Motor neuron (in vitro differentiated cells): ENCODE measurements at places on chromosomes 6 and 20. TPM values are rescaled to one million over a fixed set of nuclear protein-coding genes. Genes with fewer than 3 reads are reported as not detected.

The BNIP5 gene
- not detected in 2 replicates for total RNA-seq

The RHAG gene
- not detected in 2 replicates for total RNA-seq

The CFB gene
- total RNA-seq = 296 and 300 TPM in 2 replicates

The MYLK2 gene
- total RNA-seq = 0.31 TPM in 1 of 2 replicates, not detected in the other

The SLC16A10 gene
- 6.8 and 8.5 TPM in 2 replicates for total RNA-seq

The VSX1 gene
- total RNA-seq = 55.7 and 59.2 TPM in 2 replicates

The SULF2 gene
- 92.3 and 97.1 TPM in 2 replicates for total RNA-seq

The GSTA1 gene
- not detected in 2 replicates for total RNA-seq

The CCN6 gene
- total RNA-seq = 0.78 and 0.97 TPM in 2 replicates

The TINAG gene
- 0.19 TPM in 1 of 2 replicates, not detected in the other for total RNA-seq

The FAM83B gene
- 0.45 and 0.71 TPM in 2 replicates for total RNA-seq

The OR2B3 gene
- not detected in 2 replicates for total RNA-seq

The SUMO4 gene
- 1.7 and 2.0 TPM in 2 replicates for total RNA-seq

The RAB22A gene
- 17.9 TPM in 2 replicates for total RNA-seq

The MAPK13 gene
- total RNA-seq = 0.81 and 1.1 TPM in 2 replicates

The PNLDC1 gene
- 0.22 TPM in 1 of 2 replicates, not detected in the other for total RNA-seq

The EYA2 gene
- total RNA-seq = 5.4 and 5.7 TPM in 2 replicates

The HTR1B gene
- 1.6 TPM in 2 replicates for total RNA-seq

The SPTLC3 gene
- total RNA-seq = 0.52 and 0.53 TPM in 2 replicates

The C6orf52 gene
- 10.6 and 11.9 TPM in 2 replicates for total RNA-seq

The LIN28B gene
- not detected in 2 replicates for total RNA-seq

The HLA-DQB1 gene
- 0.23 and 0.25 TPM in 2 replicates for total RNA-seq

The HSPA1L gene
- 1.2 and 1.3 TPM in 2 replicates for total RNA-seq

The PRPH2 gene
- total RNA-seq = 0.55 and 0.67 TPM in 2 replicates

The NSFL1C gene
- 53.4 and 54.6 TPM in 2 replicates for total RNA-seq

The NRSN1 gene
- 5.2 and 8.0 TPM in 2 replicates for total RNA-seq

The CAP2 gene
- 12.2 and 13.1 TPM in 2 replicates for total RNA-seq

The FAXC gene
- total RNA-seq = 32.7 and 34.6 TPM in 2 replicates
